Stimulated activated naive CD4-positive, alpha-beta T cell treated with Interleukin-2 at 50 U/mL for 16 hours (primary cell): ENCODE measurements at places on chromosomes 3 and 15.

GRCh38 chr3:74443102-74443501 is 171.4 kb downstream of the CNTN3 start:
- DNase-seq = no peak

GRCh38 chr3:161854232-161854771 is 357.7 kb downstream of the OTOL1 start:
- DNase-seq = no peak

DNA sequence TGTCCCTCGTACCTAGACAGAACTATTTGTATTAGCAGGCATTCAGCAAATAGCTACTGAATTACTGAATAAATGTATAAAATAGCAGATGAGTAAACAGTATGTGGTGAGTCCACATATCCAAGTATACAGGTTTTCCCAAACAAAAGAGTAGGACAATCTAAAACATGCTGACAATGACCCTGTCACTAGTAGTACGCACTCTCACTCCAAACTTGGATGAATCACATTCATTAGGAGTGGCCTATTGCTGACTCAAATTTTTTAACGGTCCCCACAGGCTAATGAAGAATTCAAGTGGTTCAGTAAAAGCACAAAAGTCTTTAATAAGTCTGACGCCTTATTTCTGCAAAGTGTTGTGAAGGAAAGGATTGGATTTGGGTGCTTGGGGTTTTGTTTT is 449.3 kb upstream of the THBS1 start:
- no peak for DNase-seq

DNA sequence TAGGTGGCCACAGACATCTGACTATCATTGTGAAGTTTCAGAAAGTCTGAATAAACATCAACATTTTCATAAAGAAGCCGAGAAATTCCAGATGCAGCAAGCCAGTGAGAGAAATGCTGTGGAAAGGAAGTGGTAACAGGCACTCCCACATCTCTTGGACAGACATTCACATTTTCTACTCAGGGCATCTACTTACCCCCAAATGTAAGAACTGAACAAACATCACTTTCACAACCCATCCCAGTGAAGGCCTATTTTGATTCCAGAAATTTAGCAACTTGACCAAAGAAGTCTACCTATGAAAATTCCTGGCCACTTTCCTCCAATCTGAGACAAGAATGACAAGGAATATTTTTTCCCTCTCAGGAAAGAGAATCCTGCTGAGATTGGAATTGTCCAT is 224.8 kb upstream of the DCBLD2 start:
- no peak for DNase-seq

GRCh38 chr3:142931222-142931621 is 32.3 kb downstream of the PAQR9 start:
- no peak for DNase-seq

DNA sequence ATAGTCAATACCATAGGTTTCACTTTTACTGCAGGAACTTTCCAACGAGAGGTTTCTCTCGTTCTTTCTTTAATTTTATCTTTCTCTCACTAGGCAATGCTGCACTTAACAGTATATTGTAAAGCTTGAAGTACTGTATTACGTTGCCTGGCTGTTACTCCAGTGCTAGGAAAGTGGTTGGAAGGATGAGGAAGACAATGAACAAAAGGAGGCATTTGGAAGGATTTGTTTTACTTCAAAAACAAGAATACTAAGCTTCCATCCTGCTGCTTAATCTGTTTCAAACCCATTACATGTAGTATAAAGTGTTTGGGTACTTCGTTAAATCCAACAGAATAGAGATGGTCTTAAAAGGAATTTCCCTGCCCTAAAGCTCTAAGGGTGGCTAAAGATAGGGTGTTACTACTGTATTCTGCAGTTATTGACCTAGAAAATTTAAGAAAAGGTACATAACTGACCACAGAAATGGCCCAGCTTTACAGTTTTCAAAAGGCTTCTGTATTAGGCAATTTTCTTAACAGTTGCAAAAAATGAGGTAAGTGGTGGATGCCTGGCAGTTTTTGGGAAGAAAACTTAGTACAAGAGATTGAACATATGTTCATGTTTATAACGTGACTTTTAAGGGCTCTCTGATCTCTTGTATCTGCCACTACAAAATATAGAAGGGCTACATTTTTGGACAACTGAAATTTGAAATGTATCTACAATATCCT is 785 bp upstream of the IFT57 start:
- no peak for DNase-seq

DNA sequence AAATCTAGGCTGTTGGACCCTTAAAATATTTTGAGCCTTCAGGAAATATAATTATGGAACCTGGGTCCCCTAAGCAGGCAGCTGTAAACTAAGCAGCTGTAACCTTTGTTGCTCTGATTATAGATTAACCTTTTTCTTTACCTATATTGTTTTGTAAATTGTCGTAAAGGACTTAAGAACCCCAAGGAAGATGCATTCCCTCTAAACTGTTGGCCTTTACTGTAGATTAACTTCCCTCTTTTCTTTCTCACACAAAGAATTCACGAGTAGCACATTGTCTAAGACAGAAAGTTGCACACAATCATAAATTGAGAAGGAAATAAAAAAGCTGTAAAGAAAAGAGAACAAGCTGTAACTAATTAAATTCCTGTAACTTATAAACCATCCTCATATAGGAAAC is 877.3 kb downstream of the ROBO2 start:
- DNase-seq = no peak

GRCh38 chr3:38346587-38347410 is at the start of gene XYLB:
XYLB (plus strand) TSS chr3:38346785; CDS start chr3:38346869, 84 bp downstream.
- peak; percentile 72 for DNase-seq

DNA sequence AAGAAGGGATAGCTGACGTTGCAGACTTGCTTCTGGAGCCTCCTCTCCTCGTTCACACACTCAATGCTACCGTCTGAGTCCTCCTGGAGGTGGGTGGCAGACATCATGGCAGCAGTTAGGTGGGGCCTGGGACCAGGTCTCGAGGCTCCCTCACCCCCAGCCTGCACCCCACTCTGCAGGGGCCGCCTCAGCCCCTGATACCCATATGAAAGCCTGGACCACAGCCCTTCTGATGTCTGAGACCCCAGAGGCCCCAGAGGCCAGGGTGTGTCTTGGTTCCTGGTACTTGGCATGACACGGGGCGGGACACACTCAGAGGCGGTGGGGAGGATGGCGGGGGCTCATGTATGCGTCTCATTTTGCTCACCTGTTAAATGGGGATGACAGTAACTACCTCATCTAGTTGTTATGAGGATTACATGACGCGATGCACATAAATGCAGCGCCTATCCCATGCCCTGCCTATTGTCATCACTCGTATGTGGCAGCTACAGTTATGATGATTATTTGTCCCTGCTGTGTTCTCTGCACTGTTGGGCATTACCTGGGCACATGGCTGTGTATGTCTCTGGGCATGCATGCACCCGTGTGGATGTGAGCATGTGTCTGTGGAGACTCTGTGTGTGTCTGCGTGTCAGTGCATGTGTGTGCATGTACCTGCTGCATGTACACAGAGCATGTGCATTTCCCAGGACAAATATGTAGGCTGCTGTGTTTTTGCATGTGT is 39.9 kb downstream of the FEM1B start:
- no peak for DNase-seq

DNA sequence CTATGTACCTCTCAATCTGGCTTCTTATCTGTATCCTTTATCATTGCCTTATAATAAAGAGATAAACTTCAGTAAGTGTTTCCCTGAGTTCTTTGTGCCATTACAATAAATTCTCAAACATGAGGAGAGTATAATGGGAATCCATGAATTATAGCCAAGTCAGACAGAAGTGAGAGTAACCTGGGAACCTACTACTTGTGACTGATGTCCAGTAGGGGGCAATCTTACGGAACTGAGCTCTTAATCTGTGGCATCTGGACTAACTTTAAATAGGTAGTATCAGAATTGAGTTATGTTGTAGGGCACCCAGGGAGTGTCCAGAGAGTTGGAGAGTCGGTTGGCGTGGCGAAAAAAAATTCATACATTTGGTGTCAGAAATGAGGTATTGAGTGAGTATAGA is 542.6 kb downstream of the ZBBX start:
- no peak for DNase-seq

DNA sequence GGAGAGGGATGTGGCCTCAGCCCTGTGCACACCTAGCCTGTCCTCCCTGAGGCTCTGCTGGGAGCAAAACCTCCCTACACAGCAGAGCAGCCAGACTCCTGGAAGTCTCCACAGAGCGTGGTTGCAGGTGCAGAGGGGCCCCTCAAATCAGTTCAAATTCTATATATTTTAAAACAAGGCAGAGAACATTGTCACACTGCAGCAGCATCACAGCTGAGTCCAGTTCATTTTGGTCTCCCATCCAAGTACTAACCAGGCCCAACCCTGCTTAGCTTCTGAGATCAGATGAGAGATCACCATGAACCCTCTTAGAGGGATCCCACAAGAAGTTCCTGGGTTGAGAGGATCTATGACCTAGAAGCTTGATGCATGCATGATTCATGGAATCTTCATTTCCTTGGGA is 331.0 kb upstream of the RGMA start:
- no peak for DNase-seq

DNA sequence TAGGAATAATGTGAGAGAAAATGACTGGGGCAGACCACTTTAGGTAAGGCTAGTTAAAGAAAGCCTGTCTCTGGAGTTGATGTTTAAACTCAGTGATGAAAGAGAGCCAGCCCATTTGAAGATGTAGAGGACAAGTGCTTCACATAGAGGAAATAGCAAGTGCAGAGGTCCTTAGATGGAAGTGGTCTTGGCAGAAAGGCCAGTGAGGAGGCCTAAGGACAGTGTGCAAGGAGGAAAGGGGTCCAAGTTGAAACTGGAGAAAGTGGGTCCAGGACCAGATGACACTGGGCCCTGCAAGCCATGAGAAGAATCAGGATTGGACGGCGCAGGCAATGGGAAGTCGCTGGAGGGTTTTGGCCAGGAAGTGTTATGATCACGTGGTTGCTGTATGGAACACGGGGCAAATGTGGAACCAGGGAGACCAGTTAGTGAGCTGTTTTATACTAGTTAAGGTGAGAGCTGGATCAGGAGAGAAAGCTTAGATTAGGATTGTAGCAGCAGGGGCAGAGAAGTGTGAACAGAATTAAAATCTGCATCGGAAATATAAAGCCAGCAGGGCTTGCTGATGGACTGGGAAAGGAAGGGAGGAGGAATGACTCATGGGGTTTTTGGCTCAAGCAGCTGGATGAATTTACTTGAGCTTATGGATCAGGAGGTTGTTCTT is 48.0 kb upstream of the SCAANT1 start:
- DNase-seq = no peak

DNA sequence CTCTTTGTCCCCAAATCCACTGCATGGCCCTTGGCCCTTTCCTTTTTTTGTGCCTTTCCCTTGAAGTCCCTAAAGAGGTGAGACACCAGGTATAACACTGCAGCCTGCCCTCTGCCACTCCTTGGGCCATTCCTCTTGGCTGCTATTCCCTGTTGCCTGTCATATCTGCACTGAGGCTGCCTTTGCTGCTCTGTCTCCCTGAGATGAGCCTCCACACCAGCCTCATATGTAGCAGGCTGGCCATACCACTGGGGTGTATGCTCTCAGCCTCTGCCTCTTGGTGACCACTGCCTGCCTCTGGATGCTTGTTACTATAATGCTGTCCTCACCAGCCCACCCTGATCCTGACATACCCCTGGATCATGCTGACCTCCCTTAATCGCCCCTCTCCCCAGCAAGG is 252.0 kb downstream of the CLSTN2 start:
- no peak for DNase-seq

- no peak for DNase-seq
These were observed 249.4 kb upstream of the RARB start for GRCh38 chr3:25178672-25179071.

DNA sequence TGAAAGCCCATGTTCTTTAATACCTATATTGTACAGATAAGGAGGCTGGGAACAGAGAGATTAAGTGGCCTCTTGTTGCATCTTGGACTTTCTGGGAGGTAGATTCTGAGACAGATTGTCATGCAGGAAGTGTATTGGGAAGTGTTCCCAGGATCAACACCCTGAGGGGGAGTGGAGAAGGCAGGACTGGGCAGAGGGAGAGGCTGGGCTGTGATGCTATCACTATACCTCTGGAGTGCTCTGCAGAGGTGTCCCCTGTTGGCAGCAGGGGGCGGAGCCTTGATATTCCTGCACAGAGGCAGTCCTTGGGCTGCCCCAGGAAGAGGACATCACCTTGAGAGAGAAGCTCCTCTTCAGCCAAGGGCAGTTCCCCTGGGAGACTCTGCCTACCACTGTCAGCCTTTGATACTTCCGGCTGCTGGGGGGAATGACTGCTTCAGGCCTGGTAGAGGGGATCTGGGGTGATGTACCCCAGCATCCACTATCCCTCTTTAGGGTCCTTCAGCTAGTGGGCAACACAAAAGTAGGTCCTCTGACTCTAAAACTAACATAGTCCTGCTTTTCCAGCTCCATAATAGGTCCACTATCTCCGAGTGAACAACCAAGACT is 97.4 kb upstream of the RNU6-1 start:
- no peak for DNase-seq

DNA sequence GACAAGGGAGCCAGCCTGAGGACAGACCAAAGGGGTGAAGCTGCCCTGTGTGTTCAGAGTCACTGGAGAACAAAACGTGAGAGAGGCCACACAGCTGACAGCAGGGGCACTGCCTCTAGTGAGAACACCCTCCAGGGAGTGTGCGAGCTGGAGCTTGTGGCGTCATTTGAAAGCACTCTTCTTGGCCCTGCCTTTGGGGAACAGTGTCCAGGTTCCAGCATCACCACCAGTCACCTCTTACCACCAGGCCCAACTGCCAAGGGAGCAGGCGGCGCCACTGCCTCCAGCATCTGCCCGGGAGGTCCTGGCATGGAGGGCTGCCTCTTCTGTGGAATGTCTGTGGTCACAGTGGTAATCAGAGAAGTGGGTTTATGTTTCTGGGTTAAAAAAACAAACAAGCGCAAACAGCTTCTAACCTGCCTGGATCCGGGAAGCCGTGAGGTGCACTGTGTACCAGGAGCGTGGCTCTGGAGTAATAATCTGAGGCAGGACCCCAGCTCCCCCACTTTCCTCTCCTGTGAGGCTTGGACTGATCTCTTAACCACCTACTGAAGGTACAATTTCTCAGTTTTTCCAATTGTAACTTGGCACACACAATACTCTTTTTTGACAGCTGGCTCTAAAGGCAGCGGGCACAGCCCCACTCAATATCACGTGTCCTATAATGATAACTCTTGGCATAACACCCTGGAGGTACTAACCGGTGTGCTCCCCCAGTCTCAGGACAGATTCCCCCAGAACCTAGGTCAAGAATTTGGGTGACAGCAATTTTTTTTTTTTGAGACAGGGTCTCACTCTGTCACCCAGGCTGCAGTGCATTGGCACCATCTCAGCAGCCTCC is 32.2 kb upstream of the CDCP1 start:
- DNase-seq = no peak

GRCh38 chr3:133441867-133442270 is 42.0 kb downstream of the BFSP2 start:
- DNase-seq = no peak
